Occipital lobe (tissue), 3 donors: ENCODE measurements at places on chromosomes 2 and 18. TPM values are rescaled to one million over a fixed set of nuclear protein-coding genes. Genes with fewer than 3 reads are reported as not detected.
A peak's percentile ranks its signal among the peaks of the same experiment; 100 is the strongest.

DNA sequence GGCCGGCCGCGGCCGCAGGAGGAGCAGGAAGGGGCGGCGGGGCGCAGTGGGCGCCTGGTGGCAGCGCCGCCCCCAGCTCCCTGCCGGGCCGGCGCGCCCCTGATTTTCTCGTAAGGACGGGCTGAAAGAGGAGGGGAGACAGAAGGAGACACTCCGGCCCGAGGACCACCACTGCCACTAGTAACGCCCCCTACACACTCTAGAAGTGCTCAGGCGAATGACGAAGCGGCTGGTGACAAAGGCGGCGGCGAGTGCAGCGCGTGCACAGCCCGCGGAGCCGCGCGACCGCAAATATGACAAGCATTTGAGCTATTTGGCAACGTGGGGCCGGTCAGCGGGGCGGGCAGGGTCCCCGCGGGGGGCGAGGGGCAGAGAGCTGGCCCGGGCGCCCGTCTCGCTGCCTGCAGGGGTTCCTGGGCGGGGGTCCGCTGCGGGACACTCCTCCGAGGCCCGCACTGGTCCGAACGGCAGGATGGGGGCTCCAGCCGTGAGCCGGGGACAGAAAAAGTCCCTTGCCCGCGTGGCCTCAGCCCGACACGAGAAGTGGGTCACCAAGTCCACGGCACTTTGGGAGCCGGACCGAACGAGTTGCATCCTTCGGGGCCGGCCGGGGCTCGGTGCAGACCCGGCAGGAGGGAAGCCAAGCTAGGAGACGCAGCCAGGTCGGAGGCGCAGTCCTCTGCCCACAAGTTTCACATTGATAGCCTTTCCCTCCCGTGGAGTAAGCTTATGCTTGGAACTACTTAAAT is 524 bp upstream of the SERTAD2 start:
- no peak for DNase-seq

- DNase-seq, result no peak
Observed at GRCh38 chr2:178530625-178531142, 50.4 kb downstream of the PLEKHA3 start.

GRCh38 chr18:5104246-5104645 is 92.8 kb downstream of the AKAIN1 start:
- no peak for DNase-seq

DNA sequence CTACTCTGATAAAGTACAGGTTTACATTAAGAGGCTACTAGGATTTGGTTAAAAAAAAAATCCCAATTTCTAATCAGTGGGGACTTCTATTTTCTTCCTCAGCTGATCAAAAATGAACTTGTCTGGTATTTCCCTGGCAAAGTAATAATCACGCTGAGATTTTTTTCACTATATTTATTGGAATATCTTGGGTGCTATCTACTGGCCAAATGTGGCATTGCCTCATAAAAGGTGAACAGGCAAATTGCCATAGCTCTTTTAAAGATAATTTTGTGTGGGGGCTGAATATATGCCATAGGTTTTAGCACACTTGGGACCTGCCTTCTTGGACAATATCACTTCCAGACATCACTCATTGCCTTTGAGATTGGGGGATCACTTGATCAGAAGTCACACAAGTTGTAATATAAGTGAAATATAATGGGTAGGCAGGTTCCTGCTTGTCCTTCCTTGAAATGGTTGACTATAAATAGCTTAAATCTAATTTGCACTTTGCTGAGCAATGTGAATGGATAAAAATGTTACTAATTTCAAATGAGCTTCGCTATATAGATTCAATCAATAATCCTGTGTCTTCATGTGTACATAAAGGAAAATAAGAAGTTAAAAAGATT is 7.0 kb upstream of the NXPH2 start:
- DNase-seq, result no peak

GRCh38 chr2:48009256-48009655 is 103.0 kb upstream of the FBXO11 start:
- no peak for DNase-seq

DNA sequence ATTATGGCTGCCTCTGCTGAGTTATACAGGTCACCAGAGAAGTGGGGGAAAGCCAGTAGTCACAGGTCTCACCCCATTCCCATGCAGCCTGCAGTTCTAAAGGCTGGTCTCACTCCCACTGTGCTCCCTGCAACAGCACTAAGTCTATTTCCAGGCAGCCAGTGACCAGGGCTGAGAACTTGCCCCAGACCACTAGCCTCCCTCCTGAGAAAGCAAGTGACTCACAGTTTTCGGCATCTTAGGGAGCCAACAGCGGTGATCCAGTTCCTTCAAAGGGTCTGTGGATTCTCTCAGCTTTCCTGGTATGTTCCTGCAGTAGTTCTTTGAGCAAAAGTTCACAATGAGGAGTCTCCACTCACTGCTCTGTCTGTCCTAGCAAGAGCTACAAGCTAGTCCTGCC is 329.6 kb upstream of the MAP2 start:
- DNase-seq, result no peak

DNA sequence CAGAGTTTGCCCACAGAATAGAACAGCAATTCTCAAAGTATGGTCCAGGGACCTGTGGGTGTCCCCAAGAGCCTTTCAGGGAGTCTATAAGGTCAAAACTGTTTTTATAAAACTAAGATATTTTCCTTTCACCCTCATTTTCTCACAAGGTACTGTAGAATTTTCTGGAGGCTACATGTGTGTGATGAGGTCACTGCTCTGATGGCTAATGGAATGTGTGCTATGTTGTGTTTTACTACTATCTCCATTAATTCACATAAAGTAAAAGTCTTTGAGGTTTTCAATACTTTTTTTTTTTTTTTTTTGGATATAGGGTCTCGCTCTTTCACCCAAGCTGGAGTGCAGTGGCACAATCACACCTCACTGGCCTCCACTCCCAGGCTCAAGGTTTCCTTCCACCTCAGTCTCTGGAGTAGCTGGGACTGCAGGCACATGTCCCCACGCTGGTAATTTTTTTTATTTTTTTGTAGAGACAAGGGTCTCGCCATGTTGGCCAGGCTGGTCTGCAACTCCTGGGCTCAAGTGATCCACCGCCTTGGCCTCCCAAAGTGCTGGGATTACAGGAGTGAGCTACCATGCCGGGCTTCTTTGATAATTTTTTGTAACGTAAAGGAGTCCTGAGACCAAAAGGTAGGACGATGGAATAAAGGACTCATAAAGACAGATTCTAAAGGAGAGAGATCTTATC is 1.8 kb downstream of the TRABD2A start:
- no peak for DNase-seq

DNA sequence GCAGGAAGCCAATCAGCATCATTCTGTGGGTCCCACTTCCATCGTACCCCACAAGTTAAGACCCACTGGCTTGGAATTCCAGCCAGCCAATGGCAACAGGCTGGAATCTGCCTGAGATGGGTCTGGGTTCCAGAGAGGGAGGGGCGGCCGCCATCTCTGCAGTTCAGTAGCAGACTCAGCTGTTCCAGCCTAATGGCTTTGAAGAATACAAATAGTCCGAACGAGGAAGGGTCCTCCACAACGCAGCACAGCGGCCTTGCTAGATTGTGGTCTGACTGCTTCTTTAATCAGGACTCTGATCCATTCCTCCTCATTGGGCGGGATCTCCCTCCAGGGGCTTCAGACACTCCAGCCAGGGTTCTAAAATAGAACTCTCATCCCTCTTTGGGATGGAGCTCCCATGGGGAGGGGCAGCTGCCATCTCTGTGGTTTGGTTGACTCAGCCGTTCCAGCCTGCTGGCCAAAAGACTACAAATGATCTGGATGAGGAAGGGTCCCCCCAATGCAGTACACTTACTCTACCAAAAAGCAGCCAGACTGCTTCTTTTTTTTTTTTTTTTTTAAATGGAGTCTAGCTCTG is 42.7 kb upstream of the PAIP2B start:
- no peak for DNase-seq

DNA sequence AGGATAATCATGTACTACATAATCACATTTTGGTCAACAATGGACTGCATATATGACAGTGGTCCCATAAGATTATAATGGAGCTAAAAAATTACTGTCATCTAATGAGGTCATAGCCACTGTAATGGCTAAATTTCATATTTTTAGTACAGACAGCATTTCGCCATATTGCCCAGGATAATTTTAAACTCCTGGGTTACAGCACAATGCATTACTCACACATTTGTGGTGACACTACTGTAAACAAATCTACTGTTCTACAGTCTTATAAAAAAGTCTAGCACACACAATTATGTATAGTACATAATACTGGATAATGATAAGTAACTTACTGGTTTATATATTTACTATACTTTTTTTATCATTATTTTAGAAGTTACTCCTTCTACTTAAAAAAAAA is 12.8 kb downstream of the EIF2AK2 start:
- DNase-seq, result no peak

GRCh38 chr2:111632661-111633060 is 251.3 kb downstream of the ANAPC1 start:
- no peak for DNase-seq

- DNase-seq, result peak; percentile 46
Observed at GRCh38 chr2:205682239-205682970, at the start of gene NRP2. Gene NRP2, plus strand, starts transcription at chr2:205682501. Its CDS starts 790 bp downstream, at chr2:205683291.

DNA sequence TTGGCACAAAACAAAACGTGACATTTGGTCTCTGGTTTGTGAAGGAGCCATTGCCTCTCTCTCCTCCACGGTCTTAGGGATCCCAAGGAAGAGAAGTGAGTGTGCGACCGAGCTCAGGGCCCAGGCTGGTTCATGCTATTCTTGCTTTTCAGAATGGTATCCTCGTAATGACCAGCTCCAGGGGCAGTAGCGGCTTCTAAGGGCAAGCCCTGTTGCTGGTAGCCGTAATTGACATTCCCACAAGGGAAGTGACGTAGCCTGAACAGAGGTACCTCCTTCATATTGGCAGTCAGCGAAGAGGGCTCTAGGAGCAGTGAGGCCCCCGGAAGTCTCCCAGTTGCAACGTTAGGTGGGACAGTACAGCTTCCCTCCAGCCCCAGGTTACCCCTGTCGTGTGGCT is 77.9 kb downstream of the CLIP4 start:
- DNase-seq, result no peak

- no peak for DNase-seq
Observed at GRCh38 chr2:75632091-75632701, 14.4 kb upstream of the MRPL19 start.

DNA sequence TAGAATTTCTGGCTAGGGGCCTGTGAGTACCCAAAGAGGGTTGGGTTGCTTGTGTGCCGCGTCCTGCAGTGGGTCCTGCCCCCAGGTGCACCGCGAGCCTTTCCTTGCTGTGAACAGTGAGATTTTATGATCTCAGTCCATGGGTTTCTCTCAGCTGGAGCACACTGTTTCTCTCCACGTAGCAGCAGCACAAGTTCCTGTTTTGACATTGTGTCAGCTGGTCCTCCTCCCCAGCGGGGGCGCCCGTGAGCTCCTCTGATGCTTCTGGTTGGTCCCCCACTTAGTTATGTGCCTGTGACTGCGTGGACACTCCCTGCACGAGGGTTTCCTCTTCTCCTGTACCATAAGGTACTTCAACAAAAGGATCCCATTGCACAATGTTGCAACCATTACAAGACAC is 29.8 kb downstream of the TSHZ1 start:
- no peak for DNase-seq

DNA sequence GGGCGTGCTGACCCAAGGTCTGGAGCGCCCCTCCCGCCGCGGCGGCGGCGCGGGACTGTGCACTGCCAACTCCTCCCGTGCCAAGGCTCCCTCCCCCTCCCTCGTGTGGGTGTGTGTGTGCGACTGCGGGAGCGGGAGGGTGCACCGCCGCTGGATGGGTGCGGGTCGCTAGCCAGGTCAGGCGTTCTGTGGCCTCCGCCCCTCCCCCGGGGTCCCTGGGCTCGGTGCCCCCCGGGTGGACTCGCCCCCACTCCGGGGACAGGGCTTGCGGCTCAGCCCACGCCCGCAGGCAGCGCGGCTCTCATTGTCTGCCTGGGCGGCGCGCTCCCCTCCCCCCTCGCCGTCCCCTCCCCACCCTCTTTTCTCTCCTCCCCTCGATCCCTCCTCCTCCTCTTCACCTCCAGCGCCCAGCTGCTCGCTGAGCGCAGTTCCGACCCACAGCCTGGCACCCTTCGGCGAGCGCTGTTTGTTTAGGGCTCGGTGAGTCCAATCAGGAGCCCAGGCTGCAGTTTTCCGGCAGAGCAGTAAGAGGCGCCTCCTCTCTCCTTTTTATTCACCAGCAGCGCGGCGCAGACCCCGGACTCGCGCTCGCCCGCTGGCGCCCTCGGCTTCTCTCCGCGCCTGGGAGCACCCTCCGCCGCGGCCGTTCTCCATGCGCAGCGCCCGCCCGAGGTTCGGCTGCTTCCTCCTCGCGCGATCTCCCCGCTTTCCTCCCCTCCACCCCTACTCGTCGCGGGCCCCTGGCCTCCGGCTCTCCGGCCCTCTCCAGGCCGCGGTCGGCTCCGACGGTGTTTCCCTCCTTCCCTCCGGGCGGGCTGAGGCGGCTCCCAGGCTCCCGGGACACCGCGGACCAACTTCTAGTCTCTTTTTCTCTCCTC is at the start of gene GATA6:
GATA6 (plus strand) TSS at position 579 of the 878 bp plus-strand sequence. CDS start 1,556 bp downstream, outside the sequence.
- DNase-seq, result no peak

DNA sequence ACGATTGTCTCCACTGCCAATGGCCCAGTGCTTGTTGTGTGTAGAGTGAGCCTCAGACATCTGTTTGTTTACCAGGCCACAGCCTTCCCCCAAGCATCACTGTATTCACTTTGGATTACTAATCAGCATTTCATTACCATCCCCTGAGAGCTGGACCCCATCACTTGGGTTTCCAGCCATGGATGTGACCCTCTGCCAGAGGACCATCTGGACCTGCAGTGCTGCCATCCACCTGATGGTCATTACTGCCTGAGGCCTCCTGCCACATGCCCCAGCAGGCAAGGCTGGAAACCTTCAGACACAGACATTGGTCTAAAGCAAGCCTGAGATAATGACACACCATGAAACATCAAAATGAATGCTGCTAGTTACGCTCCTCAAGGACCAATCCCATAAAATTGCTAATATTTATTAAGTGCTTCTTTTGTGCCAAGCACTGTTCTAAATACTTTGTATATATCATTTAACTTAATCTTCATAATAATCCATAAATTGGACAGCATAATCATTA is 2096.3 kb upstream of the CELF4 start:
- DNase-seq, result no peak

GRCh38 chr2:25131567-25132298 is 36.6 kb downstream of the POMC start:
- DNase-seq, result no peak

GRCh38 chr2:216425008-216425787 is 12.9 kb downstream of the SMARCAL1 start:
- DNase-seq, result no peak

DNA sequence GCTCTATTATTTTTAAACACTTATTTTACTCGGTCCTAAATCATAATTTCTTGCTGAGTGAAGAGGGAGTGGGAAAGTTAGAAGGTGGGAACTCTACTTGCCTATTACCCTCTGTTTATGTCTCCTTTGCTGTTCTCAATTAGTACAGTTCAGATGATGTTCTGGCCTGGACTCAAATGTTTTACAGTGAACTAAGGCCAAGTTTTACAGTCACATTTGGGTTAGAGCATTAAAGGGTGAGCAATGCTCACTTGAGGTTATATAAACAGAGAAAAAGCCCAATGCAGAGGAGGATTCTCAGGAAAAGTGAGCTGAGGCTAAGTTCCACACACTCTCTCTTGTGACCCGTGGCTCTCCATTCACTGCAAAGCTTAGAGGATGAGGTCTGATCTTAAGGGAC is 52.4 kb downstream of the ITSN2 start:
- DNase-seq, result no peak

The TCF7L1 gene
- total RNA-seq, result 1.1 TPM

The TWSG1 gene
- total RNA-seq, result 25.3 TPM

The ELOA2 gene
- not detected for total RNA-seq

The FLACC1 gene
- total RNA-seq, result 3.7 TPM

The KCNK3 gene
- 3.6 TPM for total RNA-seq

The MRO gene
- 0.94 TPM for total RNA-seq

The RAB6C gene
- 0.78 TPM for total RNA-seq

The SMPD4 gene
- 8.4 TPM for total RNA-seq

The RPE gene
- 98.1 TPM for total RNA-seq
